NCI-H1436 (cell line): ENCODE measurements at places on chromosomes 2 and 18.

GRCh38 chr2:226611196-226611943, 188.2 kb downstream of the IRS1 start:
- DNase-seq: no peak

GRCh38 chr2:178152033-178152432, 39.8 kb downstream of the RBM45 start:
- no peak for DNase-seq

DNA sequence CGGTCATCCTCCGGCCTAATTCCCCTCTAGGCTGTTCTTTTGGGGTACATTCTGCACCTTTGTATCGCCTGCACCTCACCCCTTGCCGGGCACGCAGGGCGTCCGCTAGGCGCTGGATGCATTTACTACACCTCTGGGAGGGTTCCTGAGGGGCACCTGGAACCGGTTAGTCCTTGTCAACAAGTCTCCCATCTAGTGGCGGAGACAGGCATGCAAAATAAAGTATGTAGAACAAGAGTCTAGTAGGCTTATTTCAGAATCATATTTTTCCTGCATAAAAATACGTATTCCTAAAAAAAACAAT, 705 bp upstream of the TEX261 start:
- peak; percentile 60 for DNase-seq

- no peak for DNase-seq
These were observed 761.6 kb downstream of the DCC start for GRCh38 chr18:53101536-53102105.

DNA sequence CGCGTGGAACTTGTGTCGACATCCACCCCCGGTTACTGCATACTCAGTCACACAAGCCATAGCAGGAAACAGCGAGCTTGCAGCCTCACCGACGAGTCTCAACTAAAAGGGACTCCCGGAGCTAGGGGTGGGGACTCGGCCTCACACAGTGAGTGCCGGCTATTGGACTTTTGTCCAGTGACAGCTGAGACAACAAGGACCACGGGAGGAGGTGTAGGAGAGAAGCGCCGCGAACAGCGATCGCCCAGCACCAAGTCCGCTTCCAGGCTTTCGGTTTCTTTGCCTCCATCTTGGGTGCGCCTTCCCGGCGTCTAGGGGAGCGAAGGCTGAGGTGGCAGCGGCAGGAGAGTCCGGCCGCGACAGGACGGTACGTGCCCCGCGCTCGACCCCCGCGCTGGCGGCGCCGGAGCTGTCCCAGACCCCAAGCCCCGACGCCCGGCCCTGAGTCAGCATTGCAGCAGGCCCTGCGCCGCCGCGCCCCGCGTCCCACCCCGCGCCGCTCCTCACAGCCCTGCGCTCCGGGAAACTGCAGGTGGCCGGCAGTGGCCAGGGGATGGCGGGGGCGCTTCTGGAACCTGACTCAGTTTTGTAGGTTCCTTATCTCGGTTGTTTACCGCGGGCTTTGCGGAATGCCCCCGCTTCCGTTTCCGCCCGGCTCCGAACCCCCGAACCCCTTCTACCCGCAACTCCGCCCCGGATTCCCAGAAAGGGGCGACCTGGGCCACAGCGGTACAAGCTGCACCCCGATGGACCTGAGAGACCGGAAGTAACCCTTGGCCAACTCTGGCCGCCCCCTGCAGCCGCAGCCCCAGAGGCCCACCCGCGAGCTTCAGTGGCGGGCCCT, at the start of gene CFLAR:
Gene CFLAR (plus strand): TSS at position 50 of the 844 bp plus-strand sequence. CDS start 13,702 bp downstream, outside the sequence.
- peak; percentile 27 for DNase-seq

DNA sequence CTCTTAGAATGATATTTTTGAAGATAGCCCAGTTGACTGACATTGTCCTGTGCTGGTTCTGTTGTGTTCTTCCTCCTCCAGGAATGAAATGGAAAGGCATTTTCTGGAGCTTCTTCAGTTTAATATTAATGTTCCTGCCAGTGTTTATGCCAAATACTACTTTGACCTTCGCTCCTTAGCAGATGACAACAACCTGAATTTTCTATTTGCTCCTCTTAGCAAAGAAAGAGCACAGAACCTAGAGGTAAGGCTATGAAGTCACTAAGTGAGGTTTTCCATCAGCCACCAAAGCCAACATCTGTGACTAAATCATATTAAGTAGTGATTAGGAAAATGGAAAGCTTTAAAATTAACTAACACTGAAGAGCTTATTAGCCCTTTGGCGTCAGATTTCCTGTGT, 18.8 kb downstream of the FZD5 start:
- DNase-seq: no peak

DNA sequence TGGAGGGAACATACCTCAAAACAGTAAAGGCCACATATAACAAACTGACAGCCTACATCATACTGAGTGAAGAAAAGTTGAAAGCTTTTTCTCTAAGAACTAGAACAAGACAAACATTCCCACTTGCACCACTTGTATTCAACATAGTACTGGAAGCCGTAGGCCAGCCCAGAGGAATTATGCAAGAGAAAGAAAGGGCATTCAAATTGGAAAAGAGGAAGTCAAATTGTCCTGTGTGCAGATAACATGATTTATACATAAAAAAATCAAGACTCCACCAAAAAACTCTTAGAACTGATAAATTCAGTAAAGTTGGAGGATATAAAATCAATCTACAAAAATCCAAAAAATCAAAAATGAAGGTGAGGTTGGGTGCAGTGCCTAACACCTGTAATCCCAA, 8.0 kb upstream of the KDM3A start:
- DNase-seq: no peak

GRCh38 chr2:2892378-2892777, 485.2 kb downstream of the EIPR1 start:
- no peak for DNase-seq

GRCh38 chr2:237996021-237996593, 29.3 kb downstream of the UBE2F start:
- DNase-seq: no peak

GRCh38 chr2:181814057-181814491, 77.5 kb upstream of the ITPRID2 start:
- no peak for DNase-seq
